ENCODE measurements at places on chromosomes 2 and 18.

DNA sequence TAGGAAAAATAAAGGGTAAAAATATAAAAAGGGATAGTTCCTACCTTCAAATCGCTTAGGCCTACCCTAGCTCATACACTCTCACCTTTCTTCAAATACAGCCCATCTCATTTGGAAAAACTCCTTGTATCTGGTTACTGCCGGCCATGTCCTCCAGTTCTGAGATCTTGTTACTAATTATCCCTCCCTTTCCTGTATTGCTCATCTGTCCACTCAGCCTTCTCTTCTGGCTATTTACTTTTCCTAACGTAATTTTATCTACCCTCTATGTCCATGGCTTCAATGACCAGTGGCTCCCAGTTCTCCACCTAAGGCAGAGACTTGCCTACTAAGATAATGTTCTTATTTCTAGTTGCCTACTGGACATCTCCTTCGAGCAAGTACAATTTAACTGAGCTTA lies 342.9 kb upstream of the ACVR2A start:
- no peak for DNase-seq

- no peak for DNase-seq
Measured at GRCh38 chr18:10041180-10041579, 127.4 kb downstream of the VAPA start.

- DNase-seq: no peak
Measured at GRCh38 chr2:30239986-30240752, 8.8 kb downstream of the LBH start.

DNA sequence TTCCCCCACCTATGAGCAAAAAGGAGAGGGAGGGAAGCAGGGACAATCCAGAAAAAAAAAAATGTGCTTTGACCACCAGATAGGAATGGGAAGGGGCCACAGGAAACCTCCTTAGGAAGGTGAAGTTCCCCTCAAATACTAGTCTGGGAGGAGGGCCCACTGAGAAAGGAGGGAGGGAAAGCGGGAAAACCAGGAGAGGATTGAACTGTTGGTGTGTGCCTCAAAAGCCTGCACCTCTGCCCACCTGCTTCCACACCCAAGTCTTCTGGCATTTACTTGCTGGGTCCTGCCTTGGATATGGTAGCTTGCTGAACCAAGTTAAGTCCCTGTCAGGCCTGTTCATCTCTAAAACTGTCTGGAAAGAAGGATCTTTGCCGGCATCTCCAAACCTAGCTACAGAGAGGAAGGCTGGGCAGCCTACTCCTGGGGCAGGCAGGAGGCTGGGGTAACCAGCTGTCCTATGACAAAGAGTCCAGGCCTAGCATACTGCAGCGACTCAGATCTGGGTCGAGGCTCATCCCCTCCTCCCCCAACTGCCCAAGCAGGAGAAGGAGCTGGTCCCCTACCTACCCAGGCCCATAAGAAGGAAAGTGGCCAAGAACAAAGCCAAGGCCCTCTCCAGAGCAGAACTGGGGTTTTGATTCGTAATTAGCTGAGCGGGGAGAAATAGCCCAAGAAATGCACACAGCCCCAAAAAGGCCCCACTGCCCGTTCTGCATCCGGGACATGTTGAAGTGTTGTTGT lies 3.0 kb downstream of the EN1 start:
- DNase-seq: no peak

- DNase-seq: no peak
Measured at GRCh38 chr2:217736776-217737550, 265.8 kb downstream of the TNS1 start.

GRCh38 chr2:237483018-237483731 lies 3.9 kb upstream of the MLPH start:
- no peak for DNase-seq

- no peak for DNase-seq
Measured at GRCh38 chr2:226873051-226873620, 37.3 kb downstream of the RHBDD1 start.

- DNase-seq: no peak
Measured at GRCh38 chr2:112980537-112980936, 2.7 kb downstream of the IL36G start.

DNA sequence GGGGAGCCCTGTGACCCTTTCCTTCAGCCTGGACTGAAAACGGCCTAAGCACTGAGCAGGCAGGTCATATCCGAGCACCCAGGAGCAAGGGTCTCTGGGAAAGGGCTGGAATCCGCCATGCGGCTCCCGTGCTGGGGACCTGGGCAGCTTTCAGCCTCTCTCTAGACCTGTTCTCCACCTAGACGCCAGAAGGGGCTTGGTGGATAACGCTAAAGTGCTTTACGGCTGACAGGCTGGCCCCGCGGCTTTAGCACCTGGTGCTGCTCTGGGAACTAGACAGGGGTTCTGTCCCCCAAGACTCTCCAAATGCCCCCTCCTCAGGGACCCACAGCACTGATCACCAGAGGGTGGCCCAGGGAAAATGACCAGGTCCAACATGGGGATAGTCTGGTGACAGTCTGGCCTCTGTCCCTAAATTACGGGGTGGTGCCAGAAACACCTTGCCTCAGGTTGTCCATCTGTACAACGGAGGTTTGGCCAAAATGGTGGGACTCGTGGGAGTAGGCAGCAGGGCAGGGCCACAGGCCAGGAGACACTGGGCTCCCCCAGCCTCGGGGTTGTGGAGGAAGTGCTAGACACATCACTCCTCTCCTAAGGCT lies 13.0 kb downstream of the SDC1 start:
- no peak for DNase-seq

- DNase-seq: no peak
Measured at GRCh38 chr2:64367444-64368232, 86.3 kb upstream of the LGALSL start.

DNA sequence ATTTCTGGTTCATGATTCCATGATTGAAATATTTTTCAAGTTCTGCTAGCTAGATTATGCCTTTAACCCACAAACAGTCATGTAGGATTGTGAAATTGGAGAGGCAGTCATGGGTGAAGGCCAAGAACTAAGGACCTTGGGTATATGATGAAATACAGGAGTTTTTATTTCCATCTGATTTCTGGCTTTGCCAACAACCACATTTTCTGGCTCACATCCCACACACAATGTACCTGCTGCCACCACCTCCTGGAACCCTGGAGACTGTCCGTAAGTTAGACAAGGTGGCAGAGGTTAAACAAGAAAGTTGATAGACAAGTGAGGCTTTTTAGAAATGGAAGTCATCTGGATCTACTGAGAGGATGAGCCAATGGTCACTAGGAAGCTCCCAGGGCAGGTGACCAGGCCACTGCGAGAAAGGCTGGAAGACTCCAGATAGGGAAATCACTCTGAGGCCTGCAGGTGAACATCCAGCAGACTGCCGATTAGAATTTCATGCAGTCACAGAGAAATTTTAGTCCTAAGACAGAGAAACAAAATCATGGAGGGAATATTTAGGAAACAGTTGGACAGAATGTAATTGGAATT lies 402.0 kb downstream of the ALK start:
- DNase-seq: no peak

GRCh38 chr2:149038442-149039212 lies at the start of gene LYPD6B:
TSS of gene LYPD6B (plus strand) at chr2:149038699. CDS start at chr2:149130949, 92,250 bp downstream.
- no peak for DNase-seq

DNA sequence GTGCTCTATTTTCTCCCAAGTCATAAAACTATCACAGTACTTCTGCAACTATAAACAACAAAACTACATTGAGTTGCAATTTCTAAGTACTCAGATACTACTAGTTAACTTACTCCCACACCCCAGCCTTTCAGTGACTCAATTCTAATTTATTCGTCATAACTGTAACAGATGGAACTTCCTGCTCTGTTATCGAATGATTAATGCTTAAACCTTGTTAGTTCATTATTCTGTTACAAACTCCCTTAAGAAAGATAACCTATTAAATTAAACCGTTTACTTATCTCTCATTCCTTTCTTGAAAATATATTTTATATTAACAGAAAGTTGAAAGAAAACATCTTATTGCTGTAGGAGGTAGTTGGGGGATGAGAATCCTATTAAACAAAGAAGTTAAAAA lies 17.0 kb downstream of the TNFAIP6 start:
- DNase-seq: no peak

- no peak for DNase-seq
Measured at GRCh38 chr18:2978661-2979106, 34.3 kb downstream of the LPIN2 start.

GRCh38 chr2:119741868-119742267 lies 17.9 kb upstream of the PTPN4 start:
- no peak for DNase-seq
